ENCODE measurements at places on chromosomes 7 and 10.

- no peak for DNase-seq
These were observed 120.7 kb upstream of the ADARB2 start for GRCh38 chr10:1858048-1858447.

GRCh38 chr7:37526623-37527022 is 78.0 kb upstream of the ELMO1 start:
- no peak for DNase-seq

DNA sequence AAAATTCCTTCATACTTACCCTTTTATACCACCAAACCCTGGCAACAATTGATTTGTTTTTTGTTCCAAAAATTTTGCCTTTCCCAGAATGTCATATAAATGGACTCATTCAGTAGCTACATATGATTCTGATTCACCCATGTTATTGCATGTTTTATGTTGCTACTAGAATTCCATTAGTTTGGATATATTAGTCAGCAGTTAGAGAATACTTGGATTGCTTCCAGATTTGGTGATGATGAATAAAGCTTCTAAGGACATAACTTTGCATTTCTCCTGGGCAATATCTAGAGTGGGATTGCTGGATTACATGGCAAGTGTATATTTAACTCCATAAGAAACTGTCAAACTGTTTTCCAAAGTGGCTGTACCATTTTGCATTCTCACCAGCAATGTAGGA is 806.9 kb downstream of the DNAJB9 start:
- no peak for DNase-seq

- DNase-seq: no peak
These were observed 140.9 kb downstream of the PARD3 start for GRCh38 chr10:34674176-34674575.

- peak; percentile 29 for DNase-seq
These were observed 22.2 kb upstream of the MCM10 start for GRCh38 chr10:13139150-13139549.

DNA sequence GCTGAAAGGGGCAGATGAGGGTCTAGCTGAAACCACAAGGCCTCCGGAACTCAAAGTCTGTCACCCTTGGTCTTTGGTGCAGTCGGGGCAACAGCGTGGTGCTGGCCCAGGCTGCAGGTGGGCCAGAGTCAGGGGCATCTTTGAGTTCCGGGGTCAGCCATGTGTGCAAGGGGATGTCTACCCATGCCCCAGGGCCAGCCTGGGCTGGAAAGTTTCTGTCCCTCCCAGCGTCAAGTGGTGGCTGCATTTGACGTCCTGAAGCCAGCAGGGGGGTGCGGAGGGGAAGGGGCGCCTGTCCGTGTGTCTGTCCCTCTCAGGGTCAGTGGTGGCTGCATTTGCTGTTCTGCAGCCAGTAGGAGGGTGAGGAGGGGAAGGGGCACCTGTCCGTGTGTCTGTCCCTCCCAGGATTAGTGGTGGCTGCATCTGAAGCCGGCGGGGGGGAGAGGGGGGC is 638 bp downstream of the BRAT1 start:
- no peak for DNase-seq

- no peak for DNase-seq
These were observed 28.9 kb downstream of the LRRC27 start for GRCh38 chr10:132360766-132361447.

- no peak for DNase-seq
These were observed 201.9 kb downstream of the INHBA start for GRCh38 chr7:41501006-41501405.

GRCh38 chr10:120827251-120827875 is 23.8 kb upstream of the WDR11 start:
- DNase-seq: no peak

GRCh38 chr10:107104026-107104652 is 60.4 kb downstream of the SORCS1 start:
- no peak for DNase-seq

DNA sequence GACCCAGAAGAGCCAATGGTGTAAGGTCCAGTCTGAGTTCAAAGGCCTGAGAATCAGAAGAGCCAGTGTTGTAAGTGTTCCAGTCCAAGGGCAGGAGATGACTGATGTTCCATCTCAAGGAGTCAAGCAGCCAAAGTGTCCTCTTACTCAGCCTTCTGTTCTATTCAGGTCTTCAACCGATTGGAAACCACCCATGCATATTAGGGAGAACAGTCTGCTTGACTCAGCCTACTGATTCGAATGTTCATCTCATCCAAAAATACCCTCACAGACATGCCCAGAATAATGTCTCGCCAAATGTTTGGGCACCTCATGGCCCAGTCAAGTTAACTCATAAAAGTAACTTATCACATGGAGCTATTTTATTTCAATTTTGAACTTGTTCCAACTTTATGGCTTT is 2.9 kb upstream of the WDFY4 start:
- no peak for DNase-seq

GRCh38 chr7:75599244-75599781 is 107.2 kb downstream of the SPDYE5 start:
- peak; percentile 73 for DNase-seq

DNA sequence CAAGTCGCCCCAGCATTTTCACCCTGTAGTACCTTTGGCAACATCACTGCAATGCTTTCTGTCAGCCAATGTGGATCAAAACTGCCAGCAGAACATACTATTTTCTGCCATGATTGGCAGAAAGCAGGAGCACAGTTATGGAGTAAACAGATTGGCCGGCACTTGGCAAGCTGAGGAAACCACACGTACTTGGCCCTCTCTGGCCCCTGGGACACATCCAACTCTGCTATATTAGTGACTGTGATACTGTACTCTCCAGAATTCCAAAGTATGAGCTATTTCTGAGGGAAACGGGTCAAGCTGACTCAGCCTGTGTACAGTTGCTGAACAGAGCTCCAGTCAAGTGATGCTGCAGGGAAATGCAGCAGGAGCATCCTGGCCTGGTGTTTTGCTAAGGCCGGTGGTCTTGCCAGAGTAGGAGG is 39.8 kb upstream of the LANCL2 start:
- DNase-seq: no peak

DNA sequence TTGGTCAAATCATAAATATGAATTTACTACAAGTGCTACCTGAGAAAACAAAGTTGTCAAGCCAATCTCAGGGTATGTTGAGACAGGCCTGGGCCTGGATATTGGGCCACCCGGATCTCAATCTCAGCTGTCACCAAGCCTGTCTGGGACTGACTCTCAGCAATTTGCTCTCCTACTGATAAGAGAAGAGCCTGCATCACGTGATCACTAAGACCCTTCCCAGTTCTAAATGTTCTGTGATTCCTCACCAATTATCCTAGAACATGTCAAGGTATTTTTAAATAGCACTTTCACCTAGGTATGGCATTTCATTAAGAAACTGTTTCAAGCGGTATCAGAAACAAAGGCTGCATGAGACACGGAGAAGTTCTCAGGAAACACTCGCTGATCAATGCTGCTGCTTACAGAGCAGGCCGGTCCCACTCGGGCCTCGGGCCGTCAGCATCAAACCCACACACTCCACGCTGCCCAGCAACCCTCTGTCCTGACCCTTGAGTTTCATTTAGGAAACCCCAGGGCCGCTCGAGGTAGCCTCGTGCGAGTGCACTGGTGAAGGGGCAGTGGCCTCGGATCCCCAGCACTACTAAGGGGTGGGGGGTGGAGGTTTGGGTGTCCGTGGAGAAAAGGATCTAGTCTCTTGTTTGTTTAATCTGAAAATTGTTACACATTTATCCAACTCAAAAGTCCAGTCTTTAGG is 4.1 kb downstream of the KLF6 start:
- DNase-seq: no peak

GRCh38 chr7:28406192-28406591 is 6.1 kb upstream of the CREB5 start:
- no peak for DNase-seq

GRCh38 chr7:131967216-131967730 is 410.8 kb upstream of the PODXL start:
- no peak for DNase-seq

GRCh38 chr10:96708456-96708855 is 11.9 kb downstream of the PIK3AP1 start:
- DNase-seq: no peak

DNA sequence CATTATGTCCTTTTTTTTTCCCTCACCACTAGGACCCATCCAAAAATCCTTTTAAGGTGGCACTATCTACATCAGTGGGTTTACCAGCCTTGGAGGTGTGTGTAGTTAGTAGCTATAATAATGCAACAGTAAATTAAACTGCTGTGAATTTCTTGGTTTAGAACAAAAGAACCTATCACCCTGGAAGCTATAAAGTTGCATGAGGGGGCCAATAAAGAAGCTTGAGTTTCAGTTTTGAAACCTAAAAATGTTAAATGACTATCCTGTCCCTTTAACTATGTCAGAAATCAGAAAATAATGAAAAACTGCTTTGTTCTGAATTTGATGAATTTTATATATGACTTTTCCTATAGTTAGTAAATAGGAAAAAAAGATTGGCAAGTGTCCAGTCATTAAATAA is 80.2 kb downstream of the POLL start:
- DNase-seq: no peak

DNA sequence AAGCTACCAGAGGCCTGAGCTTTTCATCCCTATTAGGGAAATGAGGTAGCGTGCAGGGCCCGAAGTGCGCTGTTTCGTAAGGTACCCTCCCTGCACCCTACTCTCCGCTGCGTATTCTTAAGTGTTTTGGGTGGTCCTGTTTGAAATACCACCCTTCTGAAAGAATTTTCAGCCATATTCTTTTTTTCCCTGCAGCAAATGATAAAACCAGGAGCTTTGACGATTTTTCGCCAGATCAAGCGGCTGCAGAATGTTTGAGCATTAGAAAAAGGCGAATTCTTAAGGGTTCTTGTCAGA is 1.2 kb downstream of the RSBN1L start:
- DNase-seq: peak; percentile 45

DNA sequence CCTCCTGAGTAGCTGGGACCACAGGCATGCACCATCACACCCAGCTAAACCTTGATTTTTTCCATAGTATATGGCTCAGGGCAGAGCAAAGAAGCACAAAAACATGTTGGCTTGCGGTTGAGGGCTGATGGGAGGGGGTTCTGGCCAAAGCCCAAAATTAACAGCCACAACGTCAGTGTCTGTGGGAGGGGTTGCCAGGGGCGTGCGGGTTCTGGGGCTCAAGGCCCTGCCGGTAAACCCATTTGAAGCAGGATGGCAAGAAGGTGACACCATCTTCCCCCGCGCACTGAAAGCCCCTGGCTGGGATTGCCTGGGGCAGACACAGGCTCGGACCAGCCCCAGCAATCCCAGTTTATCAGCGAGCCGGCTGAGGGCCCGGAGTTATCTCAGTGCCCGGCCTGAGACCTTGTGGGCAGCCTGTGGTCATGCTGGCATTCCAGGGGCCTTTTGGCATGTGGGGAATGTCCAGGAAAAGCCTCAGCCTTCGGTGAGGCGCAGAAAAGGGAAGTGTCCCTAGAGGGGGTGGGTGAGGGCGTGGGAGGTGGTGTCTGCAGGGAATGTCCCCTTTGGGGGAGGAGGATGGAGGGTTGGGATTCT is 167.7 kb upstream of the TNRC18 start:
- DNase-seq: no peak

DNA sequence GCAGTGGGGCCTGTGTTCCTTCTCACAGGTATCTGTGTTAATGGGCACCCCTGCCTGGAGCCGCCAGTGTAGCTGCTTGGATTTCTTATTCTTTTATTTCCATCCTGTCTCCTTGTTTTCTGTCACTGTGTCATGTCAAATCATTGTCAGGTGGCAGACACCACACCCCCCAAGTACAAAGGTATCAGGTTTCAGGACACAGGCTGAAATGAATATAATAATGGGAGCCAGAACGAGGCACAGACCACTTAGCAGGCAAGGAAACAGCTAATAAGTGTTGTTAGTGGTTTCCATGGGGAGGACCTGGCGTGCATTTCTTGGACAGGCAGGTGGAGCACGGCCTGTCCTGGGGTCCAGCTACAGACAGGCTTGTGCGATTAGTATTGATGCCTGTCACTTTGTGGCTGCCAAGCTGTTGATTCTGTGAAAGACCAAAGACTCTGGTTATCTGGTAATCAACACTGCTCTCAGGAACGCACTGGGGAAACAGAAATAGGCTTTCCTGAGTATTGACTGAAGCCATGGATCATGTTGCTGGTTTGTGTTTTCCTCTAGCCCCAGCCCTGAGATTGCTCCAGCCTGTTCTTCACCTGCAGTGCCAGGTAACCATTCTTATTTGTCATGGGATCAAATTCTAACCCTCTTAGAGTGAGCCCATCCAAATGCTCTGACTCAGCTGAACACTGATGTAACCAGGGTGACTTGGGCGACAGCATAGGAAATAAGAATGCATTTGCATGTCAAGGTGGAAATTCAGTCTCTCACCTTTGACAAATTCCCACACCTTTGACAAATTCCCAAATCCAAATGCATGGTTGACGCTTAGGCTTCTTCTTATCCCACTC is 1002.0 kb downstream of the LRMDA start:
- DNase-seq: peak; percentile 66

DNA sequence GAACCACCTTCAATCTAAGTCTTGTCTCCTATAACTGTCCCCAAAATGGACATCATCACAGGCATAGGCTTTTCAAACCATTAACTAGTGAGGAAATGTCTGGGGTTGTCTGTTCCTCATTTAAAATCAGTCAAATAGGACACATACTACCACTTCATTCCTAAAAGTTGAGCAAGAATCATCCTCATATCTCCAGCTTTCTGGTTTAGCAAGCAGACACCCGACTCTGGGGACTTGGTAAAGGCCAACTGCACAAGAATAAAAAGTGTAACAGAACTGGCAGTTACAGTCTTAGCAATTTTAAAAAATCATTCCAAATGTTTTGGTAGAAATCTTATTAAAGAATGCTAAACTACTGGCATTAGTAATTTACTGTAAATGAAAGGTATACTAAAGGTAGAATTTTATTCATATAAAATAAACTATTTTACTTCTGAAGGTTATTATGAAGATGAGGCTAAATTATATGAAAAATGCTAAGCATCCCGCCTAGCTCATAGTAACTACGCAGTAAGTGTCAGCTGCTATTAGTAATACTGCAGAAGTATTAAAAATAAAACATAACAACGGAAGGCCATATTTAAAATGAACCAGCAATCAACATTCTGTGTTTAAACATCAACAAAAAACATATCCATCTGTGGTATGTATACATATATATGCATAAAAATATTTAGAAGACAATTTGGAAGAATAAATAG is 60.8 kb downstream of the ZNF438 start:
- no peak for DNase-seq

- no peak for DNase-seq
These were observed 12.8 kb downstream of the FLNC start for GRCh38 chr7:128842674-128843641.

GRCh38 chr7:83546586-83546985 is 102.4 kb downstream of the SEMA3E start:
- no peak for DNase-seq

GRCh38 chr7:87599336-87599735 is 1.3 kb downstream of the ABCB1 start:
- no peak for DNase-seq

DNA sequence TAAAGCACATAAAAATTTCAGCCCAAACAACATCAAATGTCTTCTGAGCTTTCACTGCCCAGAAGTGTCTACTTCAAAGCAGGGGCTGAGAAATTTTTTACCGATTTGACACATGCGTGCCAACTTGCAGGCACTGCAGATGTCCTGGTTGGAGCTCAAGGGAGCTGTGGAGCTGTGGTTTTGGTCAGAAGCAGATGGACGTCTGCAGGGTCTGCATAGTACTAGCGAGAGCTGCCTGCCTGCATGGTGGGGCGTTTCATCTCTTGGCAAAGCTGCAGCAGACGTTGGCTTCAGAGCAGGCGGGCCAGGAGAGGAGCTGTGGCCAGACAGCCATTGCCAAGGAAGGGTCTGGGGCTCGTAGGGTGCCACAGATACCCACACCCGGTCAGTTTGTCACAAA is 296.7 kb downstream of the GLRX3 start:
- no peak for DNase-seq

GRCh38 chr10:116785867-116786266 is 43.5 kb upstream of the HSPA12A start:
- no peak for DNase-seq

GRCh38 chr10:71234004-71234894 is 21.9 kb downstream of the UNC5B start:
- no peak for DNase-seq
